ENCODE measurements at places on chromosomes 11 and 22.

- no peak for DNase-seq
Measured at GRCh38 chr11:113572136-113572735, 97.0 kb upstream of the DRD2 start.

DNA sequence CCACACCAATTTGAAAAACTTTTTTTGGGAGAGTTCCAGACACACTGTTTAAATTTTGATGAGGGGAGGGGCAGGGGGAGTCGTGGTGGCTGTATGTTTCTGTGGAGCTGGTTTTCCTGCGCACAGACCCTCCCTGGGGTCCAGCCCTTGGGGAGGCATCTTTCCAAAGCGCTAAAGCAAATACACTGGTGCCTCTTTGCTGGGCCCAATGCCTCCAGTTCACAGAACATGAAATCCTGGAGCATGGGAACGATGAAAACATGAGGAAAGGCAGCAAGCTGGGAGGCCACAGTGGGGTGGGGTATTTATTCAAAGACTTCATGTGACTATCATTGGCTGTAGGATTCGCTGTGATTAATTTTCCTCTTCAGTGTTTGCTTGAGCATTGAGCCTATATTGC, 135.3 kb downstream of the CCDC34 start:
- no peak for DNase-seq

DNA sequence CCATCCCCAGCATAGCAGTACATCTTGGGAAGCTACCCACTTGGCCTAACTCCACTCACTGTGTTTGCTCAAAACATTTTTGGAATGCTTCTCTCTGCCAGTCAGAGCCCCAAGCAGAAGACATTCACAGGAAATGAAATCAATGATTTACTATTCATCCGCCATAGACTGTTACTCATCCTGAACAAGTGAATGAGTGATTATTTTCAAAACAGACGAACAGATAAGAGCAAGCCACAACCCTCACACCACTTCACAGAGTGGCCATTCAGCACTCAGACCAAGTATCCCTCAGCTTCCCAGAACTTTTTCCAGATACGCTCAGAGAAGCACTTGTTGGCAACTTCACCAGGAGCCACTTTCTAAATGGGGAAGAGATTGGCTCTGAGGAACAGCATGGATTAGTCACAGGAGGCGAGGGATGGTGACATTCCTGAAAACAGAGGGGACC, 13.0 kb upstream of the UBASH3B start:
- no peak for DNase-seq

DNA sequence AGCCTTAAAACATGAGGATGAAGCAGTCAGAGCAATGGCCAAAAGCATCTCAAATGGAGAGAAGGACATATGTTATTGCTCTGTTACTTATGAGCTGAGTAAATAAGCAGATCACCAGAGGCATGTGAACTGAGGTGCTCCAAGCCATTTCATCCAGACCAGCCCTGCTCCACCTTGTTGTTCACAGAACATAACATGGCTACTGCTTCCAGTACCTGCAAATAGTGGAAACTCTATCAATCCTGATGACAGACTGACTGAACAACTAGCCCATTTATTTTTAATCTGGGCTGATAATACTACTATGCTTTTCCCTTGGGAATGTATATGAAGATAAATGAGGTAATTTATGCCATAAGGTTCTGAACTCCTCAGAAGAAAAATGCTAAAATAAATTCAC, 1164.7 kb downstream of the FAM181B start:
- DNase-seq: no peak

DNA sequence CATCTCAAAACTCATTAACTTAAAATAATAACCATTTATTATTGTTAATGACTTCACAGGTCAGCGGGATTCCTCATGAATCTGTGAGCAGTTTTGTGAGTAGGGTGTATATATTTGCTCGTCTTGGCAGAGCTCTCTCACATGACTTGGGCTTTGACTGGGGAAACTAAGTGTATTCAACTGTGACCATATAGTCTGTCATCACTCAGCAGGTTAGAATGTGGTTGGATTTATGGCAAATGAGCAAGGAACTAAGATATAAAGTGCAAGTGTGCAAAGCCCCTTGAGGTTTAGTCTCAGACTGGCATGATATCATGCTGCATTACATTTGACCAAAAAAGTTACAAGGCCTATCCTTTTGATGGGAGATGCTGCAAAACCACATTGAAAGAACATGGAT, 254.8 kb downstream of the CNTN5 start:
- DNase-seq: no peak

- no peak for DNase-seq
Measured at GRCh38 chr11:36164506-36165250, 124.5 kb downstream of the COMMD9 start.

DNA sequence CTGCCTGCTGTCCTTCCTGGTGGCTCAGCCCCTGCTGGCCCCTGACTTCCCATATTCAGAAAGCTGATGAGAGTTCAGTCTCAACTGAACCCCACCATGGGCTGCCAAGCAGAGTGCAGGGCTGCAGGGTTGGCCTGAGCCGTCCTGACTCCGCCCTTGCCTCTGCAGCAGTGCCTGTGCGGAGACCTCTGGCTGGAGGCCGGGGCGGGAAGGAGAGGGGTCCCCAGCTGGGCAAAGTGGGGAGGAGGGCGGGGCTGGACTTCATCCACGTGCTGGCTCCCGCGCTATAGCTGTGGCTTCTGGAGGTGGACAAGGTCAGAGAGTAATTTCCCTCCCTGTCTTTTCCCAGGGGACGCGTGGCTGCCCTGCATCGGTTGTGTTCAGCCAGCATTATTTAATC, 13.6 kb downstream of the GLB1L3 start:
- no peak for DNase-seq

- DNase-seq: no peak
Measured at GRCh38 chr11:58744988-58745704, 13.4 kb upstream of the GLYAT start.

DNA sequence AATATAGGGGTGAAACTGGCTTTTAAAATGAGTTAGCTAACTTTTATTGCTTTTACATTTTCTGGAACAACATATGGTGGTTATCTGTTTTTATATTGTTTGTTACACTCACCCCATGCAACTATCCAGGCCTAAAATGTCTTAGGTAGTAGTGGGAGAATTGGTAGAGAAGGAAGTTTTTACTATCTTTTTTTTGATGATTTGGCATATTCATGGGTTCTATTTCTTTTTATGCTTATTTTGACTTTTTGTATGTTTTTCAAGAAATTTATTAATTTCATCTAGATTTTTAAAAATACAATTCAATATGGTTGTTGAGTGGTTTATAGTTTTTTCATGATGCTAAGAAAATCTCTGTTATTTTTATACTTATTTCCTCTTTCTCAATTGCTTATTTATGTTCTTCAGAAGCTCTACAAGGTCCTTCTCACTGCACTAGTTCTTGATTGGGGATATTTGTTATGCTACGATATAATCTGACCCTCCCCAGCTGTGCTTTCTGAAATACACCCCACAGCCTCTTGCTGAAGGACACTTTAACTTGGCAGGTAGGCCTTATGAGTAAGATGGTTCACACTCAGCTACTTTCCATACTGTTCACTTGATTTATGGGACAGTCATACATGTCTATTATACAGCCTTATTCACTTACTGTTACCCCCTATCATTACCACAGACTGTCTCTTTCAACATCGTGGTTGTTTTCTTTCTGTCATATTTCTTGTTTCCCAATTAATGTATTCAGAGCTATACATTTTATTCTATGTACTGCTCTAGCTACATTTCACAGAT, 431.2 kb downstream of the METTL15 start:
- DNase-seq: no peak

- DNase-seq: no peak
Measured at GRCh38 chr11:69401715-69402114, 79.7 kb upstream of the LINC01488 start.

DNA sequence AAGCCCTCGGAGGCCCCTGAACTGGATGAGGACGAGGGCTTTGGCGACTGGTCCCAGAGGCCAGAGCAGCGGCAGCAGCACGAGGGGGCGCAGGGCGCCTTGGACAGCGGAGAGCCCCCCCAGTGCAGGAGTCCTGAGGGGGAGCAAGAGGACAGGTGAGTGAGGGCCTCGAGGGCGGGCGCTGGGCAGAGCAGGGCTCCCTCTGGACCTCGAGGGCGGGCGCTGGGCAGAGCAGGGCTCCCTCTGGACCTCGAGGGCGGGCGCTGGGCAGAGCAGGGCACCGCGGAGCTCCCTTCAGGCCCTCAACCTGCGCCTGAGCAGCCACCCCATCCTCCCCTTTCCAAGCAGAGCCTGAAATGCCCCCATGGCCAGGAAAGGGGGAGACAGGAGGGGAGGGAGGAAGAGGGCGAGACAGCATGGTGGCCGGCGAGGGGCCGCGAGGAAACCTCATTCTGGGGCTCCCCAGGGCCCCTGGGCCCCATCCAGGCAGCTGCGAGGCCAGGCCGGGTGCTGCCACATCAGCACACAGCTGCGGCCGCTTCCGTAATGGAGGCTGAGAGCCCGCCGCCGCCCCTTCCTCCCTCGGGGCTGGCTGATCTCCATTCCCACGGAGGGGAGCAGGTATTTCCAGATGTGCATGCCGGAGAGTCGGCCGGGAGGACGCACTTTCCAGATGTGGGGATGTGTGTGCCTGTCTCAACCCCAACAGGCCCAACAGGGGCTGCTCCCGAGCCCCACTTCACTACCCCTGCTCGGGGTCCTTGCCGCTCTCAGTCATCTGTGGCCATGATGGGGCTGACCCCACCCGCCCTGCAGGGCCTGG, 10.0 kb downstream of the PRR33 start:
- DNase-seq: no peak
